ENCODE measurements at places on chromosomes 16 and 17.
A peak's percentile ranks its signal among the peaks of the same experiment; 100 is the strongest.

DNA sequence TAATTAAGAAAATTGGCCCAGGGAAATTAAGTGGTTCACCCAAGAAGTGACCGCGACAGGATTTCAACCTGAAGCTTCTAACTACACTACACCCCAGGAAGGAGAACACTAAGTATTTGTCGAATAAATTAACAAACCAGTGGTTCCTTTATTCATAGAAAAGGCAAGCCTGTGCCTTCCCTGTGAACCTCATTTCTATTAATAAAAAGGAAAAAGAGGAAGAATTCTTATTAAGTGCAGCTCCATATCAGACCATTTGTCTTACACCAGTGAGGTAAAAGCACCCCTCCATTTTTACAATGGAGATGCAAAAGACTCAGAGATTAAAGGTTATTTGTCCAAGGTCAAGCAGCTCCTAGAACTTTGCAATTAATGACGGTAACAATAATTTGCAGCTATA lies 1.7 kb downstream of the COPS3 start:
- DNase-seq = no peak

- peak; percentile 46 for DNase-seq
These were observed 557.7 kb downstream of the MAF start for GRCh38 chr16:79042886-79043285.

DNA sequence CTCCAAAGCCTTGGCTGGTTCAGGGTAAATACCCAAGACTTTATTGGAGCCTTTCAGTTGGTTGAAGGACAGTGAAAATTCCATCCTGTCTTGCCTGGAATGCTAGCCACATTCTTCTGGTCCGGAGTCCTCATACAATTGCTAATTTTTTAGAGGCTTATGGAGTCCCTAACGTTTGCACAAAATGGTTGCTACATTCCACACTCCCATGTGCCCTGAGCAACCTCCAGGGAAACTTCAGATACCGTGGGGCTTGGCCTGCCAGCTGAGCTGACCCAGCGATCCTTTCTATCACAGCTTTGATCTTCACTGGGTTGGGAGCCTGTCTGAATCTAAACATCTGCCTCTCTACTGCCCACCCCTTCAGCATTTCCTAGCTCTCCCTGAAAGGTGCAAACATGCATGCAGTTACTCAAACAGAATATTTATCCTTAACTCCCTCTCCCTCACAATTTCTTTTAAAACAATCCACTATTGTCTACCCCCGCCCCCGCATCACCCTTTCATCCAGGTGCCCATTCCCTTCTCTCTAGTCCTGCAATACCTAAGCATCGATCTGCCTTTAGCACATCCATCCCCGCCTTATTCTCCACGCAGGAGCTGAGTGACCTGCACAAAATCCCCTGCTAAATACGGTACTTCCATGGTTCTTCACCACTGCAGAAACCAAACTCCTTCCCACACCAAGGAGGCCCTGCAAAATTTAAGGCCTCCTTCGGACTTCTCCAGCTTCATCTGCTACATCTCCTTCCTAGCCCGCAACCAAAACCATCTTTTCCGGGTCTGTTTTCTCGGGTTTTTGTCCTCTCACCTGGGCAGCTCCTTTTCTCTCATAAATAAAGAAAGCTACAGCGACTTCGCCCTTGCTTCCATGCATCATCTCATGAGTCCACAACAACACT lies 810 bp upstream of the GAN start:
- DNase-seq = no peak

DNA sequence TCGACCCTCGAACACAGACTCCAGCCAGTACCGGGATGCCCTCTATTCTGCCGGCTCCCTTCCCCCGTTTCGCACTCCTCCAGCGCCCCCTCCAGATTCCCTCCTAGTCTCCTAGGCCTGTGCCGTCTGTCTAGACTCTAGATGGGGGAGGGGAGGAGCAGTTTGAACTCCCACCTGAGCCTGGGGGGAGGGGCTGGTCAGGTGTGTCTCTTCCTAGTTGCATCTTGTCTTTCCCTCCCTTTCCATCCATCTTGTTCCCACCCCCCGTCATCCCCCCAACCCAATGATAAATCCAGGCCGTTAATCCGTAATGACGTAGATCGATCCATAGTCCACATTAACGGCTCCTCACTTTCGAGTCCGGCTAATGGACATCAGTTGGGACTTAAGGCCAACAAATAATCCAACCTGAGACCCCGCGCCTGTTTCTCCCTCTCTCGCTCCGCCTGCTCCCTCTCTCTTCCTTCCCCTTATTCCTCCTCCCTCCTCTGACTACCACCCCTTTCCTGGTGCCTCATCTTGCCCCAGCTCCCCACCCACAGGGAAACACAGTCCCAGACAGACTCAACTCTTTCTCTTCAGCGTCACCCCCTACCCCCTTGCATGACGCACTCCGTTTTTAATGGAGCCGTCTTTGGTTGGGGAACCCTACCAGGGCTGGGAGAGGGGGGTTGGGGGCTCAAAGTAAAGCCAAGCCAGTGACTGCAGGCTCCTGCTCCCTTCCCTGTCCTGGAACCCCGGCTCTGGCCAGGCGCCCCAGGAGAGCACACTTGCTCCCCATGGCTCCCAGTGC lies 3.4 kb upstream of the HOXB5 start:
- DNase-seq = no peak

GRCh38 chr17:8836821-8837562 lies 30.5 kb downstream of the PIK3R6 start:
- no peak for DNase-seq

DNA sequence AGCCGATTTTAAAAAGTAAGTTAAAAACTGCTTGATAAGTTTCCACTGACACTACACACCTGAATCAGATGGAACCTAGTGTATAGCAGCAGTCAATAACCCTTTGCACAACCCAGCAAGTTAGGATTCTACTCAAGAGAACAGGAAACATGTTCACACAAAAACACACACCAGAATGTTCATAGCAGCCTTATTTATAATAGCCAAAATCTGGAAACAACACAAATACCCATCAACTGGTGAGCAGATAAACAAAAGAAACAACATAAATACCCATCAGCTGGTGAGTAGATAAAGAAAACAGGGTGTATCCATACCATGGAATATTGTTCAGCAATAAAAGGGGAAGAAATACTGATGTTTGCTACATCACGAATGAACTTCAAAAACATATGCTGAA lies 2.7 kb upstream of the CDH11 start:
- no peak for DNase-seq

- no peak for DNase-seq
These were observed 8.3 kb upstream of the ABCA10 start for GRCh38 chr17:69236946-69237345.

DNA sequence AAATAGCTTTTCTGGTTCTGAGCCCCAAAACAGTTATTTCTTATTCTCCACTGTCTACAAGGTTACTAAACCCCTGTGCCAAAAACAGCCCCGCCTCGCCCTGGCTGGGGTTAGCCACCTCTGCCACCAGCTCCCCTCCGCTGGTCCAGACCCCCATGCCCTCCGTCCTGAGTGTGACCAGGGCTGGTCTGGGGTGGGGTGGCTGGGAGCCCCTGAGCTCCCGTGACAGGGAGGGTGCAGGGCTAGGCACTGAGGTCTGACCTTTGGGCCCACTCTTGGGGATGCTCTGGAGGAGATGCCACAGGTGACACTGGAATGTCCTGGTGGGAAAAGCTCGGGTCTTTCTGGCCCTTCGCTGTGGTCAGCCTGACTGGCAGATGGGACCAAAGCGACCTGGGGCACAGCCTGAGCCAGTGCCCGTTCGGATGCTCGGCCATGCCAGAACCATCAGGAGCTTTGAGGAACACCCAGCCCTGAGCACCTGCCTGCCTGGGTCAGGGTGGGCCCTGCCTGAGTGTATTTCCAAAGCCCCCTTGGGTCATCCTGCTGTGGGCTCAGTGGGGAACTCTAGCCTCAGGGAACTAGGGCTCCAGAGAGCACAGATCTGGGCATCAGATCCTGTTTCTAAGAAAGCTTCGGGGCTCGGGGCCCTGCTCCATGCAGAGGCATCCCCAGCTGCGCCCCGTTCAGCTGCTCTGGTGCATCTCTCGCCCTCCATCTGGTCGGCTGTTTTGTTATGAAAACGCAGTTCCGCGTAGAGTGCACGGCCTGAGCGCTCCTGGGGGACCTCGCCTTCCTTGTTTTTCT lies 72.1 kb upstream of the GNG13 start:
- no peak for DNase-seq

GRCh38 chr16:73230651-73231050 lies 182.7 kb upstream of the ZFHX3 start:
- DNase-seq = no peak

- no peak for DNase-seq
These were observed 218.1 kb upstream of the FOXF1 start for GRCh38 chr16:86292171-86292775.

DNA sequence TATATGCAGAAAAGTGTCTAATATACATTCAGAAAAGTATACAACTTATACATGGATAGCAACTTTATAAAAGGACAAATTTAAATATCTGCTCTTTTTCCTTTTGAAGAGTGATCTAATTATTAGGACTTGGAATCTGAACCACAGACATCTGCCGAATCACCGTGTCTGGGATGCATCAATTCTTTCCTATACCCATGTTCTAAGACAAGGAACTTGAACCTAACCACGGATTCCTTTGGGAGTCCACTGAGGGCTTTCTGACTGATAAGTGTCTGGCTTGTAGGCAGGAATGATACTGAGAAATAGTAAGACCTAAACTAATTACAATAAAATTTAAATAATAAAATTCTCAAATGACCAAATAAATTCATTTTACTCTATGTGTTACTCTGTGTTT lies 54.2 kb downstream of the NDEL1 start:
- no peak for DNase-seq
